ENCODE measurements at places on chromosomes 3 and 15.

- no peak for DNase-seq
These were observed 122.0 kb upstream of the MELTF start for GRCh38 chr3:197151580-197151979.

DNA sequence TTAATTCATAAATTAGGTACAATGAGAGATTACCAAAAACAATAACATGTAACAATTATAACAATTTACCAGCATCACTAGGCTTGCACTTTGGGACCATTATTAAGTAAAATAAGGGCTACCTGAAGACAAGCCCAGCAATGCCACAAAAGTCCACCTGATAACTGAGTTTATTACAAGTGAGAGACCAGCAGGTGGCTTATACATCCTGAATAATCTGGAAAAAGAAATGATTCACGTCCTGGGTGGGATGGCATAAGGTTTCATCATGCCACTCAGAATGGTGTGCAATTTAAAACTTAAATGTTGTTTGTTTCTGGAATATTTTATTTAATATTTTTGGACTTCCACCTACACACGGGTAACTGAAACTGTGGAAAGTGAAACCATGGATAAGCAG, 1287.1 kb upstream of the GBE1 start:
- no peak for DNase-seq

DNA sequence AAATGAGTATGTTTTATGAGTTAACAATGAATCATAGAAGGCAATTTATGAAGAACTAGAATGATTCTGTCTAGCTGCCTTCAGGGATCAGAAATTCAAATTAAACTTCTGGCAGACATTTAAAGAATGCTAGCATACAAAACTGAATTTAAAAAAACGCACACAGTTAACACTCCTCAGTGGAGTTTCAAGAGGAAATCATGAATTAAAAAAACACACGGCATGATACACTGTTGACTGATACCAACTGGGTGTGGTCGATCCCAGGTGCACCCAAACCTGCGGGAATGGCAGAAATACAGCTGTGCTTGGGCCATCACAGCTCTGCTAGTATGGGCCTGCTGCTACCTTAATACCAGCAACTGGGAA, 526.0 kb downstream of the FOXP1 start:
- no peak for DNase-seq

DNA sequence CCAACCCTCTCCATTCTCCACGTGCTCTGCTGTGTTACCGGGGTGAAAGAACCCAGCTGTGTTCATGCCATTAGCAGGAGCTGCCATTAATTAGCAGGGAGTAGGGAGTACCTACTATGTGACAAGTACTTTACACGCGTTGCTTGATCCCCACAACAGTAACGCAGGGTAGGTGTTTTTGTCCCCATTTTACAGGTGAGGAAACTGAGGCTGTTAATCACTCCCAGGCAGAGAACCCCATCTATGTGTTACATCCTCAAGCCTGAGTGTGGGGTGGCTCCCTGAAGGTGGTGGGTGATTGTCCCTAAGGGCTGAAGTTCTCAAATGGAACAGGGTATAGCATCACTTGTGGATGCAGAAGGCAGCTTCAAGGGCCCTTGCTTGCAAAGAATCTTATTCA, 22.8 kb downstream of the MELTF start:
- DNase-seq: no peak

- no peak for DNase-seq
These were observed 891.5 kb downstream of the ROBO2 start for GRCh38 chr3:77931255-77932009.

- DNase-seq: no peak
These were observed 63.4 kb upstream of the LEKR1 start for GRCh38 chr3:156762631-156763185.

Measured in GM10248 (cell line).